Placental pericyte (primary cell): ENCODE measurements at places on chromosomes 3 and 15. TPM values are rescaled to one million over a fixed set of nuclear protein-coding genes. Genes with fewer than 3 reads are reported as not detected.

The WDR72 gene
- total RNA-seq = not detected in 2 replicates

The SERPINI1 gene
- total RNA-seq = 0.88 and 3.7 TPM in 2 replicates

The TM6SF1 gene
- total RNA-seq = 2.6 and 4.4 TPM in 2 replicates

The TFDP2 gene
- total RNA-seq = 17.1 and 18.2 TPM in 2 replicates

The BNIP2 gene
- 101 and 165 TPM in 2 replicates for total RNA-seq

The FETUB gene
- total RNA-seq = not detected in 2 replicates

The CMTM8 gene
- not detected in 2 replicates for total RNA-seq

The PEX5L gene
- not detected in 2 replicates for total RNA-seq

The GHSR gene
- total RNA-seq = not detected in 2 replicates

The GOLGA8T gene
- not detected in 2 replicates for total RNA-seq

The IL17RD gene
- total RNA-seq = 0.44 and 0.72 TPM in 2 replicates

The MYH15 gene
- total RNA-seq = 1.3 and 1.6 TPM in 2 replicates

The PPP1R14D gene
- not detected in 2 replicates for total RNA-seq

The RBPMS2 gene
- total RNA-seq = 0.22 TPM in 1 of 2 replicates, not detected in the other
